ENCODE measurements at places on chromosomes 12 and 14.

DNA sequence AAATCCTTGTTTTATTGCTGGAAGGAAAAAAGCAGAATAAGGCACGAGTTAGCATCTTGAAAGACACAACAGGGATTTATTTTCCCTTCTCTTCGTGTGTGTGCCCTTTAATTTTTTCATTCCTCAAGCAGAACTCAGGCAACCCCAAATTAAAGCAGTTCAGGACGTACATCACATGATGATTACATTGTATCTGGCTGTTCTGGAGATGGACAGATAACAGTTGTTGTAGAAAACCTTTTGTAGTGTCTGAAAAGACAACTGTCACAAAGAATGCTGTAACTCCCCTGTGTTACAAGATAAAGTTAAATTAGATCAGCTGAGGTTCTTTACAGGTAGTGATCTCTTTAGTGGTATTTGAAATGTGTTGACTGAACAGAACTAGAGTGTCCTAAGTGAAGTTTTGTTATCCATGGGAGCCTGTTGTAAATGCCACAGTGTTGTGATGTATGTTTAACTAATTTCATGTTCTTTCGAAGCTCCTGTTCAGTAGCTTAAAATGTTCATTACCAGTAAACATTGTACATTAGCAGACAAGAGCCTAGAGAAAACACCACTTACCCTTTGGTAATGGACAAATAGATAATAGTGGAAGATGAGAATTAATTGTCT, 58.5 kb downstream of the TMTC2 start:
- no peak for DNase-seq

GRCh38 chr12:49327368-49327767, 4.3 kb downstream of the TROAP start:
- DNase-seq: no peak

DNA sequence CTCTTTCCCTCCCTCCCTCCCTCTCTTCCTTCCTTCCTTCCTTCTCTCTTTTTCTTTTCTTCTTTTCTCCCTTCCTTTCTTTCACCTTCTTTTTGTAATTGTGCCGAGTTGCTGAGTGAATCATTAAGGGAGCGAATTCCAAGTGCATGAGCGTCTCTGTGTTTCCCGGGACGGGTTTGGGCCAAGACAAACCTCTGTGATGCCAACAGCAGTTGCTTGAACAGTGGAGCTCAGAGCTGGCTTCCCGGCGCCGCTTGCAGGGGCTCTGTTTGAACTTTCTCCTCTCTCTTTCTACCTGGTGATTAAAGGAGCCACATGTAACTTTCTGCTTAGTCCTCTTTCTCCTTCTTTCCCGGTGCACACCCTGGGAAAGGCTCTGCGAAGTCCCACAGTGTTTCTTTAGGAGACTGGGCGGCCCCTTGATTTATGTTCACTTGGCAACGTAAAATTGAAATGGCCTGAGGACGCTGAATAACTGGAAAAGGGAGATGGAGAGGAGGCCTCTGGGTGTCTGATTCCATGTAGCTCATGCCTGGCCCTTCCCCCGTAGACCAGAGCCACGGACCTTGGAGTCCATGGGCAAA, 33.7 kb upstream of the MAP1LC3B2 start:
- peak; percentile 94 for DNase-seq

DNA sequence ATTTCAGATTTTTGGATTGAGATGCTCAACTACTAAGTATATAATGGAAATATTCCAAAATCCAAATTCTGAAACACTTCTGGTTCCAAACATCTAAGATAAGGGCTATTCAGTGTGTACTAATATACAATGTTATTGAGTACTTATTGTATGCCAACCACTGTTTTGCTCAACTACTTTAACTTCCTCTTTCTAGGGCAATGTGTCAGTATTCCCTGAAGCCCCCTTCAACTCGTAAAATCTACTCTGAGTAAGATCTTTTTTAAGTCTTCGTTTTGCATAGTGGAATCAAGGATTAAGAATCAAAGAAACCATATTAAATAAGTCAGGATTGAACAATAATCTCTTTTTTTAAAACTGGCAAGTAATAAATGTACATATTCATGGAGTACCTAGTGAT, 45.5 kb downstream of the SPATA7 start:
- no peak for DNase-seq

DNA sequence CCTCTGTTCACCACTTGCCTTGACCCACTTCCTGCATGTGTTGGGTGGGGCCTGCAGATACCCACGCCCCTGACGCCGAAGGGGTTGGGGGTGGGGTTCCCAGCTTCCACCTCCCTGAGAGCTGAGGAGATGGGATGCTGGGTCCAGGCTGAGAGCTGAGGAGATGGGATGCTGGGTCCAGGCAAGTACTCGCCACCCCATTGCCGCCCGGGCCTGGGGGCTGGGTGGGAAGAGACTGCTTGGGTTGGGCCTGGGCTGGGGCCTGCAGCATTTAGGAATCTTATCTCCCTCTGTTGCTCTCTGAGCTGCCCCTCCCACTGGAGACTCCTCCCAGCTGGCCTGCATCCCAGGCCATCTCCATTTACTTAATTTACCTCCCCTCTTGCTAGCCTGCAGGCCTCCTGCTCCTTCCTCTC, 17.4 kb downstream of the TEAD4 start:
- DNase-seq: no peak

- DNase-seq: no peak
Observed at GRCh38 chr14:61218767-61219166, 62.4 kb downstream of the TMEM30B start.
